ENCODE measurements at places on chromosomes 7 and 10.

GRCh38 chr7:98964596-98964995 is 86.3 kb downstream of the TRRAP start:
- peak; percentile 67 for DNase-seq

DNA sequence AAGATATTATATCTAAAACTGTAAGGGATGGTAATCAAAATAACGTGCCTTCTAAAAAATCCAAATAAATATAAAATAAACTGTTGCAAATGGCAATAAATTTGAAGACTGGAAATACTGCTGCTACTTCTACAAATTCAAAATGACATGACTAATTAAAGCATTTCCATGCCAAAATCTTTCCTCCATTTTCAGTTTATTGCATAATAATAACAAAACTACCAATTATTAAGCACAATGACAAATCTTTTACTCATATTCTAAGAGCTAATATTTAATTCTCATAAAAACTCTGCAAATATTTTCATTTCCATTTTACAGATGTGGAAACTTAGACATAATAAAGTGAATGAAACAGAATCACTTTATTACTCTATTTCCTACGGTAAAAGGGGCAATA is 38.8 kb upstream of the NEBL start:
- DNase-seq, result no peak

- DNase-seq, result no peak
These were observed 234.0 kb downstream of the SNX10 start for GRCh38 chr7:26525398-26526264.

DNA sequence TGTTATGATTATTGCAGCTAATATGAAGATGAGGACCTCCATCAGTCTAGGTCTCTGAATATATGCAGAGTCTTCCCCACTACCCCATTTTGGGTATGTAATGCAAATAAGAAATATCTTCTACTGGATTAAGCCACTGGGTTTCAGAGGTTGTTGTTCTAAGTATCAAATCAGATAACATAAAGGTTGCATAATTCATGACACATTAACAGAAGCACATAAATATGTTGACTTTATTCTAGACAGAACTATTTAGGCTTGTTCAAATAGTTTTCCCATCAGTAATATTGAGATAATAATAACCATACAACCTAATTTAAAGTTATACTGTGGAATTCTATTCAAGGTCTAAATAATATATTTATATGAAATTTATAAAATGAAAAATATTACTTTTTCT is 157.1 kb downstream of the ETV1 start:
- DNase-seq, result no peak
